ENCODE measurements at places on chromosomes 7 and 10.
A peak's percentile ranks its signal among the peaks of the same experiment; 100 is the strongest.

- DNase-seq = no peak
These were observed 8.0 kb downstream of the COL17A1 start for GRCh38 chr10:104077663-104078151.

- peak; percentile 83 for DNase-seq
These were observed 40.5 kb upstream of the SLF2 start for GRCh38 chr10:100872034-100872791.

DNA sequence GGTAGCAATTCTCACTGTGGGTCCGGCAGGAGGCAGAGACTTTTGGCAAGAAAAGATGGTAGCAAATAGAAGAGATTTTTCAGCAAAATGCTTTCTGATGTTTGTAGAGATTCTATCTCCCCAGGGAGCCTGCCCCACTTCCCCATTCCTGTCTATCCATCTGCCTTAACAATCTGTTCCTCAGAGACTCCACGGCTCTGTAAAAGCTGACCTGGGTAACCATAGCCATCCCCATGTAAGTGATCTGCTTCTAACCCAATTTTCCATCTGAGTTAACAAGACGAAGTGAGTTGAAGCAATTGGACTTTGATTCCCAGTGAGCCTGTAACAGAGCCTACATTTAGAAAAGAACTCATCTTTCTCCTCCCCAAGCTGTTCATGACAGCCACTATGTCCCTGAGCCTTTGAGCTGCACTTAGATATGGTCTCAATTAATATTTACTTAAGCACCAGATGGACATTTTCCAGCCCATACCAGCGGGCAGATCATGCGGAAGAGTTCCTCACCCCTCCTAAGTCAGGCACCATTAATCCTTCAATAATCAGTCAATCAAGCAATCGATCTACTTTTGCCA, 896.1 kb downstream of the CCSER2 start:
- no peak for DNase-seq

DNA sequence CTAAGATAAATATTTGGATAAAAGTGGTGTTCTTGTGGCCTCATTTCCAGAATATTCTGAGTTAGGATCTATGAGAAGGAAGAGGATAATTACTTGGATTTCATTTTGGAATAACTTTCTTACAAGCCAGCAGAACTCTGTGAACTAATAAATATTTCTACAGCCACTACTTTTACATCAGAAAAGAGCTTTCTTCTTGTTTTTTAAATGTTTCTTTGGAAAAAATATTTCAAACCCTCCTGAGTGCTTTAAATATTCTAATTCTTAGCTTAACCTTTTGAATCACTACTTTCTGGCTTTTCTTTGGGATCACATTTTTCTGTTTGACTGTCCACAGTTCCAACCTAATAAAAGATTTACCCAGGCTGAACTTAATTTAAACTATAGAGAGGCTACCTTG, 279.2 kb upstream of the PHYHIPL start:
- no peak for DNase-seq

DNA sequence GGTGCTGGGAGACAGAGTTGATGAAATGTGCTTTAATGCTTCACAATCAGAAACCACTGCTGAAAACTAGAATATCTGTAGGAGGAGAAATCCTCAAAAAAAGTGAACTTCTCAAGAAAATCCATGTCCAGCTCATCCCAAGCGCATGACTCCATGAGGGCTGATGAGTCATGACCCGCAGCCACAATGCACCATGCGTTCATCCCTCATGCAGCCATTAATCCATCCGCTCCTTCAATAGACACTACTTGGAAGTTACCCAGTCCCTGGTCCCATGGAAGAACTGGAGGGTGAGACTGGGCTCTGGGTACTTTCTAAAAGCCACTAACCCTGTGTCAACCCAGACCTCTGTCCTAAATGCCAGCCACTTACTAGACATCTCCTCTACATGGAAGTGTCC, 24.4 kb downstream of the TMEM273 start:
- DNase-seq = no peak

DNA sequence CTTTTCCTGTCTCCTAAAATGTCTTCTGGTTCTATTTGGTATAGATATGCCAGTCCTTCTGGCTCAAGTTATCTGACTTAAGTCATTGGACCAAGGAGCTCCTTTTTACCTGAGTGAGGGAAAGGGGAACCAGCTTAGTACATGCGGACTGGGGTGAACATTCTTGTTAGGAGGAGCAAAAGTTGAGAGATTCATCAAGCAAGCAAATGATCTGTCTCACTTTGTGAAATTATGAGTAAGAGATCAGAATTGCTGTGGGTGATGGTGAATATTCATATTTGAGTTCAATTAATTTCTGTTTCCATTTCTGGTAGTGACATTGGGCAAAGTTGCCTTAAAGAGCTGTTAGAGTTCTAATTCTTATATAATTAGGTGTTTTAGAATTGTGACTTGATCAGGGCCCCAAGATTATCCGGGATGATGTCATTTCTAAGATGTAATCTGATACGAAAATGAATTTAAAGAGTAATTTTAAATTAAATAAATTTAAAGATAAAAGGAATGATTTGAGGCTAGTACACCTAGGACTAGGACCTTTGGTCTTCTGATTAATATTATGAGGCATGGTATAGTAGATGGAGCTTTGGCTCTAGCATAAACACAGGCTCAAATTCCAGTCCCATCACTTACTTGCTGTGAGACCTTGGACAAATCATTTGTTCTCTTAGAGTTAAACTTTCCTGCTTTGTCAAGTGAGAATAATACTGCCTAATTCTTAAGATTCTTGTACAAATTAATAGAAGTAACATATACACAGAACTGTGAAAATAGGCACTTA, 60.4 kb upstream of the STRIP2 start:
- no peak for DNase-seq

DNA sequence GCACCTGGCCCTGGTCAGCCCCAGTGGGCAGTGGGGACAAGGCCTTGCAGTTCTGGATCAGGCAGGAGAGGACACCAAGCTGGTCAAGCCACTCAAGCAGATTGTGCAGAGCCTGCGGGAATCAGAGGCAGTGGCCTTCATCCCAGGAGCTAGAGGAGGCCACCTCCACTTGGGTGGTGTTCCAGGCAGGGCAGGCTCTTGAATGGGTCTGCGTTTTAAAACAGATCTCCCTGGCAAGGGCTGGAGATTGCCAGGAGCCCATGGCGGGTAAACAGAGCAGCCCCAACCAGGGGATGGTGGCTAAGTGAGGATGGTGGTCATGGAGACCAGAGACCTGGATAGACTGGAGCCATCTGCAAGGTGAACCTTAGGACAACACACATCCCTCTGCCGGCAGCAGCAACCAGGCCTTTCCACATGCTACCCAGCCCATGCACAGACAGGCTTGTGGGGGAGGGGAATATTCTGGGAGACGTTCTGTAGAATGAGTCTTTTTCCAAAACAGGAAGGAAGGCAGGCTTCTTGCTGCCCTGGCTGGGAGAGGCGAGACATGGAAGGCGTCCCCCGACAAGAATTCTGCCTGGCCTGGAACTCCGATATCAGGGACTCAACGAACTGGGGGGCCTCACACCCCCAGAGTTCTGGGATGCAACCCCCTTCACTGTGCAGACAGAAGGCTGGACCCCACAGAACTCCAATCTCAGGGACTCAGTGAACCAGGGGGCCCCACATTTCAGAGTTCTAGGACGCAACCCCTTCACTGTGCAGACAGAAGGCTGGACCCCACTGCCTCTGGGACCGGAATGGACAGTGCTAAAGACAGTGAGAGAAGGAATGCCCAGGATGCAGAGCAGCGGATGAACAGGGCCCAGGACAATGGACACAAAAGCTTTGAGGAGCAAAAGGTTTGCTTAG, 264.8 kb downstream of the PTPRN2 start:
- no peak for DNase-seq

DNA sequence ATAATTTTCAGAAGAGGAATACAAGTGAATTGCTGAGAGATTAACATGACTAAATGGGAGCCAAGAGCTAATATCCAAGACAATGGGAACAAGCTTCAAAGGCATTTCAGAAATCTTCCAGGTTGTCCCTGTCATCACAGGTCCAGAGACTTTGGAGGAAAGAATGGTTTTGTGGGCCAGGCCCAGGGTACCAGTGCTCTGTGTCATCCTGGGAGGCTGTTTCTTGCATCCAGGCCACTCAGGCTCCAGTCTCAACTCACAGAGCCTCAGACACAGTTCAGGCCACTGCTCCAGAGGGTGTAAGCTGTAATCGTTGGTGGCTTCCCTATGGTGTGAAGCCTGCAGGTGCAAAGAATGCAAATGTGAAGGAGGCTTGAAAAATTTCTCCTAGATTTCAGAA, 170.4 kb upstream of the NRG3 start:
- no peak for DNase-seq

GRCh38 chr7:7569615-7570014, 2.9 kb downstream of the MIOS start:
- no peak for DNase-seq
